ENCODE measurements at places on chromosomes 5 and 9. TPM values are rescaled to one million over a fixed set of nuclear protein-coding genes. Genes with fewer than 3 reads are reported as not detected.

The TAF11L12 gene
- not detected for total RNA-seq

The DNAJC18 gene
- 9.0 TPM for total RNA-seq

GRCh38 chr9:137411645-137412380 is 11.1 kb downstream of the EXD3 start:
- H3K4me3 ChIP-seq, result no peak overlapping the region
- 0 out of 2 replicates have a peak, but pooled peaks cover 2% of the 10 kb centered on the region for H3K4me1 ChIP-seq
- H3K27ac ChIP-seq, result no peak overlapping the region
- no peaks in the 10 kb centered on the region for H3K36me3 ChIP-seq
- DNase-seq, result no peak

The CCDC152 gene
- 20.8 TPM for total RNA-seq

- no peaks in the 10 kb centered on the region for H3K4me1 ChIP-seq
- no peak overlapping the region for H3K27ac ChIP-seq
- no peak for DNase-seq
- no peaks in the 10 kb centered on the region for H3K27me3 ChIP-seq
- no peaks in the 10 kb centered on the region for H3K36me3 ChIP-seq
These were observed 24.6 kb downstream of the SH3RF2 start for GRCh38 chr5:145960848-145961600.

DNA sequence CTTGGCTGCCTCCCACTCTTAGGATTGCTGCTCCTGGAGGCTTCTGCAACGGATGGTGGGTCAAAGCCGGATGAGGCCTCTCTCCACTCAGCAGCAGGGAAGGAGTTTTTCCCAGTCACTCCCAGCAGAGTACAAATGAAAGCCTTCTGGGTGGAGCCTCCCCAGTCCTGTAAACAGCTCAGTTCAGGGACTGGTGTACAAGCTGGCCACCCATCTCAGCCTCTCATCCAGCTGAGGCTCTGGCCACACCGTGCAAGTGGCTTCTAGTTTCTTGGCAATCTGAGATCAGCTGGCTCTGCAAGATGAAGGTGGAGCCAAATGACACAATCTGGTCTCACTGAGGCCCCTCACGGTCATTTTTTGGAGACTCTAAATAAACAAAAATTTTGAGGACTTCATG is 10.0 kb downstream of the GPX3 start:
- no peak overlapping the region for H3K4me3 ChIP-seq
- peaks cover 34% of the 10 kb centered on the region for H3K36me3 ChIP-seq
- no peaks in the 10 kb centered on the region for H3K4me1 ChIP-seq
- DNase-seq, result no peak

The C5orf63 gene
- total RNA-seq, result 14.3 TPM

GRCh38 chr5:140607031-140607430 is 25.9 kb downstream of the CD14 start:
- no peaks in the 10 kb centered on the region for H3K36me3 ChIP-seq
- no peak for DNase-seq
- H3K27ac ChIP-seq, result no peak overlapping the region
- no peak overlapping the region for H3K4me3 ChIP-seq
- no peaks in the 10 kb centered on the region for H3K4me1 ChIP-seq

The CCNI2 gene
- total RNA-seq, result 0.15 TPM

DNA sequence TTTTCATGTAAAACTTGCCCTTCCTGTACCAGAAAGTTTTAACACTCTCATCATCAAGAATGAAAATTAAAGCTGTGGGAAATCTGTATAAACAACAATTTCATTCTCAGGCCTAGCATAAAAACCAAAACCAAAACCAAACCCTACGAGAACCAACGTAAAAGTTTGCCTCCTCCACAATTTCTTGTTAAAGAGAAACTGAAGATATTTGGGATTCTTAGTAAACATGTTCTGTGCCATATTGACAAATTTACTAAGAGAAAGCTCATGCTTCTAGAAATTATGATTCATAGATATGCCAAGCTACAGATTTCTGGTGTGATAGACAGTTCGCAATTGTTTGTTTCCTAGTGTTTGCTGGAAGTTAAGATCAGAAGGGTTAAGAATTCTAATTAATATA is 801.0 kb upstream of the NUDT12 start:
- H3K27ac ChIP-seq, result no peak overlapping the region
- H3K36me3 ChIP-seq, result no peaks in the 10 kb centered on the region
- DNase-seq, result no peak

DNA sequence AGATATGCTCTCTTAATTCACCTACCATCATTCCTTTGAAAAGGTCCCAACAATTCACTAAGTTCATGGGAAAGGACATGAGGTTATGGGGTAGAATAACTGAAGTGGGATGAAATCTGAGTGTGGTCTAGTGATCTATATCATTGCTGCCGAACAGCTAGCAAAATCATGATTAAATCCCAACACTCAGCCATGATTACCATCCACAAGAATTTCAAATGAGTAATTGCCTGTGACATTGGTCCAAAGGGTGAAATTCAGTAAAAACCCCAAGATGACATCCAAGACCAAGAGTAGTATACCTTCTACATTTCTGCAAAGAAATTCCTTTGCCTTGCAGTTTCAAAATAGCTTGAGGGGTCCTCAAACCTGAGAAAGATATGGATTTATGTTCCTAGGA is 225.6 kb downstream of the SPOCK1 start:
- DNase-seq, result no peak
- H3K4me1 ChIP-seq, result no peaks in the 10 kb centered on the region
- H3K27ac ChIP-seq, result no peak overlapping the region
- H3K36me3 ChIP-seq, result no peaks in the 10 kb centered on the region
- no peak overlapping the region for H3K4me3 ChIP-seq

The IFNA13 gene
- total RNA-seq, result not detected

The FOXD4L4 gene
- total RNA-seq, result 0.14 TPM
